ENCODE measurements at places on chromosomes 2 and 18.

DNA sequence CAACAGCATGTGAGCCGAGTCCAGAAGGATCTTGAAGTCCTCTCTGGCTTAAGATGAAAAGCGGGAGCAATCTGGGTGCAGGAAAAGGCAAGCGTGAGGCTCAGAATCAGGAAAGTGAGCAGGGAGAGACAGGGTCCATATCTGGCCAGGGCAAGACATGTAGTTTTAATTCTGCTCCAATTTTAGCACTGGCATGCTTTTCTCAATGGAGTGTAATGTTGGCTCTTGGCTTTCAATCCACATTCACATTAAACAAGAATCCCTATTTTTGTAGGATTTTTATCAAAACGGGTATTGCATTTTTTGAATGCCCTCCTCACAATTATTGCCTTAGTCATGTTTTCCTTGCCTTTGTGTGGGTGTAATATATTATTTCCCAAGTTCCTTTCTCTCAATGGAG, 6.0 kb downstream of the SPATA3 start:
- no peak for DNase-seq

- DNase-seq, result no peak
These were observed 118.8 kb downstream of the ZBTB7C start for GRCh38 chr18:48290162-48290926.

DNA sequence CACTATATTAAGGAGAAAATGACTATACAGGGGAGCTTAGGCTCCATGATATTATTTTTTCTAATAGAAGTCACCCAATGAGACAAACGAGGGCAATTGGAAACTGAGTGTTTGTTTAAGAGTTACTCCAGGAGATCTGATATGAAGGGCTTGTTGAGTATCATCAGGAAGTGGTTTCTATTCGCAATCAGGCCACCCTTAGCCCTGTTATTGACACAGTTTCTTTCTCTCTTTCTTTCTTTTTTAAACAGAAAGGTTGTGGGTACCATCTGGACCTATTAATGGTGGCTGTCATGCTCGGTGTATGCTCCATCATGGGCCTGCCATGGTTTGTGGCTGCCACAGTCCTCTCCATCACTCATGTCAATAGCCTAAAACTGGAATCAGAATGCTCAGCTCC, 117.3 kb downstream of the DPP4 start:
- no peak for DNase-seq

DNA sequence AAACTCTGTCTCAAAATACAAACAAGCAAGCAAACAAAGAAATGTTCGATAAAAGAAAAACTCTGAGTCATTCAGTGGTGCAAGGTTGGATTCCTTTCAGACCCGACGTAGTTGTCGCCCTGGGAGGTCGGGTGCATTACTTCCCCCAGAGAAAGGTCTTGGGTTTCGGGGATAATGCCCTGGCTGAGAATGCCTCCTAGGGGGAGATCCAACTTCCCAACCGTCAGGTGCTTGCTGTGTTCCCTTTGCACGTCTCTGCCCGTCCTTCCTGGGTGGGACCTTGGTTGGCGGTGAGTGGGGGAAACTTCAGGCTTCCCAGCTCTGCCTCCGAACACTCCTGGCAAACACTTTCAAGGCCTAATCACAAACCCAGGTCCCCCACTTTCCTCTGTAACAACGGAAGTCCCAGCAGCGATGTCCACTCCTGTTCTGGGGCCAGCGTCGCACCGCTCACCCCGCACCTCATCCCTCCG, 609 bp downstream of the TPGS2 start:
- peak; percentile 17 for DNase-seq

All from NK-92 treated with Interleukin-12 subunit alpha and Interleukin-12 subunit beta, amount 100 ng/mL, for 24 hours (cell line).